ENCODE measurements at places on chromosomes 6 and 20. TPM values are rescaled to one million over a fixed set of nuclear protein-coding genes. Genes with fewer than 3 reads are reported as not detected.

C20orf141 gene
- not detected for total RNA-seq

DNA sequence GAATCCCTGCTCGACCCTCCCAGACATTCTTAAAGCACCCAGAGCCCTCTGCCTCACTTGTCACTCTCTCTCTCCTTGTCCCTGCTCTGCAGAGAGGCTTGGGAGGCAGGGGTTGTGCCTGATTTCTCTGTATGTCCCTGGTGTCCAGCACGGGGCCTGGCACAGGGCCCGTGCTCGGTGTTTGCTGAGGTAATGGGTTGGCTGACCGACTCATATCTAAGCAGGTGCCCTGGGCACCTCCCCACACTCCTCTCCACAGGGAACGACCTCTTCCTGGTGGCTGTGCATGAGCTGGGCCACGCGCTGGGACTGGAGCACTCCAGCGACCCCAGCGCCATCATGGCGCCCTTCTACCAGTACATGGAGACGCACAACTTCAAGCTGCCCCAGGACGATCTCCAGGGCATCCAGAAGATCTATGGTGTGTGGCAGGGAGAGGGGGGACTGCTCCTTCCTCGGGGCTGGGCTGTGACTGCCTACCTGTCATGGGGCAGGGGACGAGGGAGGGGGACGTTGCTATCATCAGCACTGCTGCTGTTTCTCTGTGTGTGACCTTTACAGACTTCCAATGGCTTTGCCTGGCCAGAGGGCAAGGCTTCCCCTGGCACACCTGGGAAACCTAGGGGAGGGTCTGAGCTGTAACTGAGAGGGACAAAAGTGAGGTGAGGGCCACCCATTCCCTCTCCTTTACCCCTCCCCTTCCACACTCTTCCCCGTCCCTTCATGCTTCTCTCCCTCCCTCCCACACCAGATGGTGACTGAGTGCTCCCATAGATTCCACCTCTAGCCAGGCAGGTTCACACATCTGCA lies 14.2 kb downstream of the MMP24OS start:
- DNase-seq: peak; percentile 49
- no peaks in the 10 kb centered on the region for H3K36me3 ChIP-seq
- peaks cover 19% of the 10 kb centered on the region for H3K4me1 ChIP-seq
- H3K4me3 ChIP-seq: peak overlapping the region; percentile 26
- peak overlapping the region; percentile 32 for H3K27ac ChIP-seq
- no peaks in the 10 kb centered on the region for H3K27me3 ChIP-seq

ELOVL4 gene
- total RNA-seq: 1.6 TPM

DNA sequence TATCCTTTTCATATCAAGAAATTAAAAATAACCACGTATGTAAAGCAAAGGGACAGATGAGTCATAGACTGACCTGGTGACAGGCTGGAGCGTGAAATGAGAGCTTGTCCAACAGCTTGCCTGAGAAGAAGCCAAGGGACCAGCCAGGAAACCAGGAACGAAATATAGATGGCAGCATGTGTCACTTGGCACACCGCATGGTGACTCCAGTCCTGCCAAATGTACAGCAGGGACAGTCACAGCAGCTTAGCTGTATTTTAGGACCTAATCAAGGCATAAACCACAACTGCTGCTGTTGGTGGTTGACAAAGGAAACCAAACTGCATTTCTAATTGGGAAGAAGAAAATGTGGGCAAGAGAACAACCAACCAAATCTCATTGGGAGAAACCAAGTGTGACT lies 755.0 kb downstream of the TFAP2A start:
- no peak overlapping the region for H3K4me3 ChIP-seq
- peaks cover 15% of the 10 kb centered on the region for H3K4me1 ChIP-seq
- H3K36me3 ChIP-seq: no peaks in the 10 kb centered on the region
- H3K27ac ChIP-seq: no peak overlapping the region

DNA sequence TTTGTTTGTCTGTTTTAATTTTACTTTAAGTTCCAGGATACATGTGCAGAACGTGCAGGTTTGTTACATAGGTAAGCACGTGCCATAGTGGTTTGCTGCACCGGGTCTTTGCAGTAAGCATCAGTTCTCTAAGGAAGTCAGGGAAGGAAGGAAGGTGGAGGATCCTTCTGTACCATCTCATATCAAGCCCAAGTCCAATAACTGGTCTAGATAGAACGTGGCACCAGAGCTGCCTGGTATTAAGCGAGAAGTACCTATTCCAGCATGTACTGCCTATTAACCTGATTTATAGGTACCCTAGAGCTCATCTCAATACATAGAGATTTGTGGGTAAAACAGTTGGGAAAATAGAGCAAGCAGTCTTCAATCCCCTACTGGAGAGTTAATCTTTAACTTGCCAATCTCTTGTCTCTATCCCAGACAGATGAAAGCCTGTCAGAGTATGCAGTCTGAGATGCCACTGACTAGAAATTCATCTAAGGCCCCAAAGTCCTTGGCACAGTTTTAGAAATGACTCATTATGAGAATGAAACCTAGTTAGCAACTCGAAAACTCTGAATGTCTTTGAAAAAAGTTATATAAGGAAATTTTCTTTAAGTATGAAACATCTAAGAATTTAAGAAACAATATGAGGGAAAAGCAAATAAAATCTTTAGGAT lies 144.9 kb downstream of the TFAP2A start:
- H3K27ac ChIP-seq: no peak overlapping the region
- no peak overlapping the region for H3K4me3 ChIP-seq

GRCh38 chr6:39166189-39166911 lies 51.4 kb upstream of the SAYSD1 start:
- H3K4me1 ChIP-seq: peaks cover 26% of the 10 kb centered on the region
- peaks cover 22% of the 10 kb centered on the region for H3K27me3 ChIP-seq
- H3K27ac ChIP-seq: no peak overlapping the region

- peaks cover 7% of the 10 kb centered on the region for H3K4me1 ChIP-seq
- peaks cover 39% of the 10 kb centered on the region for H3K36me3 ChIP-seq
- no peak overlapping the region for H3K27ac ChIP-seq
- H3K27me3 ChIP-seq: no peaks in the 10 kb centered on the region
- no peak overlapping the region for H3K4me3 ChIP-seq
Measured at GRCh38 chr6:36200154-36200891, 3.8 kb downstream of the BRPF3 start.

DNA sequence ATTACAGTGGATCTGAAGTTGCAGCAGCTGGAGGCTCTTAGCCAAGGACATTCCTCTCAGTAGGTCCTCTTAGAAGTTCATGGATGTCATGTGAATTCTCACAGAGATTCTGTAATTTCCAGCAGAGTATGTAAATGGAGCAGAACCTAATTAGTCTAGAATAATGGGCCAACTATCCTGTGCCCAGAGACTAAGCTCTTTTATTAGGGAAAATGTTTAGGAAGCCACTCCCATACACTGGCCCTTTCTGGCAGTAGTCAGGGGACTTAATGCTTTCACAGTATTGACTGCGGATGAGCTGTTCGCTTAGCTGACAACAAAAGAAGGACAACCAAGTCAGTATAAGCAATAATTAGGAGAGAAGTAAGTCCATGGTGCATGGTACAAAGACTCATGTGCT lies 43.8 kb upstream of the KIF16B start:
- DNase-seq: no peak
- H3K4me3 ChIP-seq: no peak overlapping the region
- peaks cover 6% of the 10 kb centered on the region for H3K27me3 ChIP-seq

- H3K4me1 ChIP-seq: no peaks in the 10 kb centered on the region
- no peak for DNase-seq
Measured at GRCh38 chr20:40683221-40683893, 5.7 kb downstream of the MAFB start.

GRCh38 chr6:135183532-135184440 lies 2.7 kb downstream of the MYB start:
- peak overlapping the region; percentile 78 for H3K4me3 ChIP-seq
- DNase-seq: peak; percentile 77
- H3K27ac ChIP-seq: no peak overlapping the region
- no peaks in the 10 kb centered on the region for H3K4me1 ChIP-seq
- H3K27me3 ChIP-seq: no peaks in the 10 kb centered on the region

- peaks cover 48% of the 10 kb centered on the region for H3K4me1 ChIP-seq
- H3K27ac ChIP-seq: peak within 1 kb of the TSS; percentile 96
- H3K36me3 ChIP-seq: no peaks in the 10 kb centered on the region
- peak; percentile 66 for DNase-seq
Measured at GRCh38 chr6:142301651-142302391, at the start of gene ADGRG6. ADGRG6 (plus strand) TSS chr6:142302007; CDS start chr6:142302330, 323 bp downstream.

ANKEF1 gene
- total RNA-seq: 11.6 TPM

GRCh38 chr20:44390280-44390679 lies 34.8 kb downstream of the HNF4A start:
- H3K4me1 ChIP-seq: peaks cover 12% of the 10 kb centered on the region
- no peak overlapping the region for H3K27ac ChIP-seq
- H3K27me3 ChIP-seq: no peaks in the 10 kb centered on the region

GRCh38 chr6:151239603-151240035 lies at the start of gene AKAP12:
AKAP12 (plus strand) TSS chr6:151239967; CDS start chr6:151240563, 596 bp downstream.
- H3K27ac ChIP-seq: no peak within 1 kb of the TSS
- no peaks in the 10 kb centered on the region for H3K27me3 ChIP-seq
- H3K4me1 ChIP-seq: peaks cover 17% of the 10 kb centered on the region
- DNase-seq: no peak
- H3K4me3 ChIP-seq: peak within 1 kb of the TSS; percentile 92

DNA sequence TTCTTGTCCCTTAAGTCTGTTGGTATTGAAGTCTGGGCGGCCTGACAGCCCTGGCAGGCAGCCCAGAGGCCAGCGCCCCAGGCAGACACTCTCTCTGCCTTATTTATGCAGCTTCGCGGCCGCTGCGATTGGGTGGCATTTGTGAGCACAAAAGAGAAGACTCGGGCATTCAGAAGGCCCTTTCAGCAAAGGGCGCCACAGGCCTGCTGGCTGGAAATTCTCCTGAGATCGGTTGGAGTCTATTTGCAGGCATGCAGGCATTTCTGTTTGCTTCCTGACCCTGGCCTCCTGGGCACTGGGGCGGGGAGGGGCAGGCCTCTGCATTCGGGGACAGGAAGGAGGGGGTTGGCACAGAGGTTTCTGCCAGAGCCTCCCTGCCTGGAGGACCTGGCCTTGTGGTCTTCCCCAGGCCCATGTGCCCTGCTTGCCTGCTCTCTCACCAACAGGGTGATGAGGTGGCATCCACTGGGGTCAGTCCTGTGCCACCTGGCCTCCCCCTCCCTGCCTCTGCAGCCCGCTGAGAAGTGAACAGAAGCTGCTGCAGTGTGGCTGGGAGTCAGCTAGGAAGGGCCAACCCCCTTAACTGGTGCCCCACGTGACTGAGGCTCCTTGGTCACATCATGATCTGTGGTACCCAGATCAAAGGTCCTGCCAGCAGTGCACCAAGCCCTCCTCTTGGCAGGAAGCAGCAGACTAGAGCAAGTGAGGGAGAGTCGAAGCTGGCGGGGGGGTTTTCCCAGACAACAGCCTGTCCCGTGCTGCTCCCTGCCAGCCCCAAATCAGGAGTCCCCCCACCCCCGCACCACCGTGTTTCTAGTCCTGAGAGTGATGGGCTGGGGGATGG lies 16.6 kb upstream of the CCDC167 start:
- no peak overlapping the region for H3K4me3 ChIP-seq
- H3K4me1 ChIP-seq: peaks cover 23% of the 10 kb centered on the region
- no peaks in the 10 kb centered on the region for H3K36me3 ChIP-seq
- no peak overlapping the region for H3K27ac ChIP-seq
- peak; percentile 82 for DNase-seq
- H3K27me3 ChIP-seq: no peaks in the 10 kb centered on the region

LHFPL5 gene
- not detected for total RNA-seq

HDGFL1 gene
- total RNA-seq: not detected

- peaks cover 43% of the 10 kb centered on the region for H3K36me3 ChIP-seq
- H3K4me3 ChIP-seq: no peak overlapping the region
- peaks cover 43% of the 10 kb centered on the region for H3K4me1 ChIP-seq
- no peak overlapping the region for H3K27ac ChIP-seq
- no peaks in the 10 kb centered on the region for H3K27me3 ChIP-seq
- no peak for DNase-seq
Measured at GRCh38 chr6:158798311-158798710, 20.9 kb downstream of the EZR start.

GRCh38 chr6:31086788-31087440 lies 25.5 kb downstream of the C6orf15 start:
- peak overlapping the region; percentile 31 for H3K27ac ChIP-seq
- H3K4me1 ChIP-seq: peaks cover 11% of the 10 kb centered on the region
- H3K4me3 ChIP-seq: peak overlapping the region; percentile 64
- H3K36me3 ChIP-seq: no peaks in the 10 kb centered on the region

PSMB1 gene
- 361 TPM for total RNA-seq

MDFI gene
- total RNA-seq: 96.4 TPM

BEND6 gene
- 1.3 TPM for total RNA-seq

DNA sequence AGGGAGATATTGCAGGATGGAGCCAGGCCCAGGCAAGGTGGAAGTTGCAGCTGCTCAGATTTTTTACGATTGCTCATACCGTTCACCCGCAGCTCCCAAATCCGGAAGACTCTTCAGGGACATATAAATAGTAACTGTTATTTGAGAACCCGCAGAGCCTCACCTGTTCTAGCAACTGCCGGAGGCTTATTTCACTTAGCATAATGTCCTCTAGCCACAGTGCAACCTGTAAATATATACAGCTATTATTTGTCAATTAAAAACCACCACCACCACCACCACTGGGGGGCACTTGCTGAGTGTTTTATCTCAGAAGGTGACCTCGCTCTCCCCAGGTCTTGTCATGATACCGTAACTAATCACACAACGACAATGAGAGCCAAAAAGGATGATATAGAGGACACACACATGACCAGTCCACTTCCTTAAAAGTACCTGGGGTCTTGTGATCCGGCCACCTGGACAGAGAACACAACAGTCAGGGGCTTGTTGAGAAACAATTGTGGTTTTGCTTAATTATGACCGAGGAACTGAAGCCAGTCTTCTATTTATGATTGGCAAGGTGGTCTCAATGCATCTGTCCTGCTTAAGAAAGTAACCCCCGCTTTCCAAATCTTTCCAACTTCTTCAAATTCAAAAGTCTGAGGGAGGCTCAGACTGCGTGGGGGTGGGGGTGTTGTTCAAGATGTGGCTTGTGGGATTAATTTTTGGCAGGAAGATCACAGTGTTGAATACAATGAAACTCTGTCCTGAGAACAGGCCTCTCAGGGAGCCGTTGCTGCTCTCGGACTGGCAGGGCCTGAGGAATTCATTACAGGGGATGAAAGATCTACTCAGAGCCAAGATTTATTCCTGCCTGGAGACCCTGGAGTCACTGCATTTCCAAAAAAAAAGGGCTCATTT lies 107.7 kb upstream of the PRND start:
- no peak overlapping the region for H3K4me3 ChIP-seq
- H3K4me1 ChIP-seq: peaks cover 10% of the 10 kb centered on the region
- H3K27me3 ChIP-seq: no peaks in the 10 kb centered on the region
- H3K36me3 ChIP-seq: no peaks in the 10 kb centered on the region
- DNase-seq: peak; percentile 79
- H3K27ac ChIP-seq: no peak overlapping the region

- H3K36me3 ChIP-seq: no peaks in the 10 kb centered on the region
- no peak for DNase-seq
- H3K27ac ChIP-seq: no peak overlapping the region
Measured at GRCh38 chr6:19470333-19470732, 366.8 kb upstream of the ID4 start.

GRCh38 chr20:35690265-35690664 lies 8.9 kb downstream of the NFS1 start:
- H3K36me3 ChIP-seq: peaks cover 17% of the 10 kb centered on the region
- no peaks in the 10 kb centered on the region for H3K27me3 ChIP-seq
- no peaks in the 10 kb centered on the region for H3K4me1 ChIP-seq
- H3K27ac ChIP-seq: no peak overlapping the region

DNA sequence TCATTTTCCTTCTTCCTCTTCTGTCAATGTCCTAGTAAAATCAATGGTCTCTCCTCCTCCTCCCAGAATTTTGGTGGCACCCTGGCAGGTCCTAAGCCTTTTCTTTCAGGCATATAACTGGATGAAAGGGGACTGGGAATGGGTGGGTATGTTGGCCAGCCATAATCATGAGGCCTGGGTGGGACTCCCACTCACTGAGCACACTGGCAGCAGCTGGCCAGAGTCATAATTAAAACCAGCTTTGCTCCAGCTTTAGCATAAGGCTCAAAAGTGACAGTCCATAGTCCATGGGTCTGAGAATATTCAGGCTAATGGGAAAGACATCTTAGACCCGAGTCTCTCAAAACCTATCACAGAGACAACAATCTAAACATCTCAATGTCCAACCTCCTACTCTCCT lies 190.0 kb upstream of the BTBD3 start:
- no peak overlapping the region for H3K27ac ChIP-seq
- no peaks in the 10 kb centered on the region for H3K36me3 ChIP-seq
